Uterus (tissue), 4 donors: ENCODE measurements at places on chromosomes 7 and 10. TPM values are rescaled to one million over a fixed set of nuclear protein-coding genes. Genes with fewer than 3 reads are reported as not detected.

- H3K27ac ChIP-seq, result no peak overlapping the region
- H3K36me3 ChIP-seq, result no peaks in the 10 kb centered on the region
- no peak overlapping the region for H3K4me3 ChIP-seq
- H3K27me3 ChIP-seq, result no peaks in the 10 kb centered on the region
- H3K4me1 ChIP-seq, result no peaks in the 10 kb centered on the region
- DNase-seq, result no peak
These were observed 41.4 kb downstream of the AHCYL2 start for GRCh38 chr7:129266181-129266580.

DNA sequence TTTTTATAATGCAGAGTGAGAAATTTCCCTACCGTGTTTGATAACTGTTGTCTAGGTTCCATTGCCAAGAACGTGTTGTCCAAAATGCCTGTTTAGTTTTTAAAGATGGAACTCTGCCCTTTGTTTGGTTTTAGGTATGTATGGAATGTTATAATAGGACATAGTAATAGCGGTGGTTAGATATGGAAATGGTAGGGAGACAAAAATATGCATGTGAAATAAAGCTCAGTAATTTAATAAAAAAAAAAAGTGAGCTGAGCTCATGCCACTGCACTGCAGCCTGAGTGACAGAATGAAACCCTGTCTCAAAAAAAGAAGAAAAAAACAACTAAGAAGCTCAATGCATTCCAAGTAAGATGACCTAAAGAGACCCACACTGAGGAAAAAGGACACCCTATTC is 72.9 kb downstream of the ZNF783 start:
- no peak for DNase-seq
- H3K27ac ChIP-seq, result no peak overlapping the region
- H3K36me3 ChIP-seq, result no peaks in the 10 kb centered on the region
- no peak overlapping the region for H3K4me3 ChIP-seq
- no peaks in the 10 kb centered on the region for H3K27me3 ChIP-seq

GRCh38 chr10:88676283-88677060 is 12.2 kb downstream of the LIPF start:
- no peaks in the 10 kb centered on the region for H3K36me3 ChIP-seq
- H3K4me3 ChIP-seq, result no peak overlapping the region
- no peak overlapping the region for H3K27ac ChIP-seq

DNA sequence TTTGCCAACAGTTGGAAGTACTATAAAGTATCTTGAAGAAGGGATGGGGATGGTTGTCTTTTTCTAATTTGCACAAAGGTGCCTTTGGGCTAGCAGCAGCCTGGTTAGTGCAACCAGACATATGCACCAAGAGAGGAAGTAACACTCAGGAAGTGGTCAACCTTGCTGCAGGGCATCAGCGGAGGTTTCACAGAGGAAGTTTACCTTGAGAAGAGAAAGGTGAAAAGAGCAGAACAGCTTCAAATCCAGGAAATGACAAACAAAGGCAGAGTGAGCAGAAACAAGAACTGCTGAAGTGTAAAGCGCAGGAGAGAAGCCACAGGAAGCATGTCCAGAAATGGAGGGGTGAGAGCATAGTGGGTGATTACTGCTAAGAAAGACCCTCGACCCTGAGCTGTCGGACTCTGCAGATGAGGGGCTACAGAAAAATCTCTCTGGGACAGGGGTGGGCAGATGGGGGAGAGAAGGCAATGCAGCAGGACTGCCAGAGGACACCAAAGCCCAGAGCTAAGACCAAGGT is 66.9 kb downstream of the STK17A start:
- no peak for DNase-seq
- H3K27ac ChIP-seq, result peak overlapping the region; percentile 77
- H3K4me1 ChIP-seq, result peaks cover 33% of the 10 kb centered on the region

DNA sequence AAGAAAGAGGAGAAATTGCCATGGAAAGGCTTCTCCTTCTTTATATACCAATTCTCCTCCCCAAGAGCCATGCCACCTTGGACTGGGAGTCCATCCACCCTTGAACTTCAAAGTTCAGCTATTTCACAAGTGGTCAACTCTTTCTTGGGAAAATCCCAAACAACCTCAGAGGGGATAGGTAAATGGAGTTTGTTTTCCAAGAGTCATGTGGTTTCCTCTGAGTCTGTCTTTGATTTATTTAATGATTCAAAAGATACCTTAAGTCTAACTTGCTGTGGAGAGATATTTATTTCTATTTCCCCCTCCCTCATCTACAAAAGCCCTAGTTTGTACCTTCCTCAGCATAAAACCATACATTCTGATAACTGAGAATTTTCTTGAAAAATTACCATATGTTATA is 758.6 kb upstream of the IGFBP3 start:
- H3K4me1 ChIP-seq, result no peaks in the 10 kb centered on the region
- H3K27ac ChIP-seq, result no peak overlapping the region
- no peaks in the 10 kb centered on the region for H3K36me3 ChIP-seq
- H3K27me3 ChIP-seq, result no peaks in the 10 kb centered on the region
- H3K4me3 ChIP-seq, result no peak overlapping the region

DNA sequence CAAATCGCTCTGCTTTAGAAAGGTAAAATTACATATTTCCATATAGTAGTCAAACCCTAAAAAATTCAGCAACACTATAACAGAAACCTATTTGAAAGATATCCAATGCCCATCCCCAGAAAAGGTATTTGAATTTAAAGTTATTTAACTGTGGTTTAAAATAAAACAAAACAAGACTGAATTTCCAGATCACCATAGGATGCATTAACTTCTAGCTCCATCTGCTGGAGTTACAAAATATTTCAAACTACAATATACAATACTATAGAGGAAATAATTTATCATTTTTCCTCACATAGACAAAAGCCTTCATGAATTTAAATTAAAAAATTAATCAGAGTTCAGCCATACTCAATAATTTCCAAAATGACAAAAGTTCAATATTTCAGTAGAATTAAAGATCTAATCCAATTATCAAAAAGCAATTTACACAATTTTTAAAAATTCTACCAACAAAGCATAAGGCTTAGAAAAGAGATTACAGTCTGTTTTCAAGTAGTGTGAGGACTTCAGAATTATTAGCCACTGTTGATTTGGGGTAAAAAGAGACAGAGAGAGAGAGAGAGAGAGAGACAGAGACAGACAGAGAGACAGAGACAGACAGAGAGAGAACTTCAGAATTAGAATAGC is 75.9 kb downstream of the LMBR1 start:
- no peaks in the 10 kb centered on the region for H3K4me1 ChIP-seq
- H3K4me3 ChIP-seq, result no peak overlapping the region
- no peak overlapping the region for H3K27ac ChIP-seq
- no peaks in the 10 kb centered on the region for H3K36me3 ChIP-seq
- no peaks in the 10 kb centered on the region for H3K27me3 ChIP-seq

- no peaks in the 10 kb centered on the region for H3K27me3 ChIP-seq
- peak overlapping the region; percentile 99 for H3K27ac ChIP-seq
- DNase-seq, result no peak
These were observed 2.8 kb downstream of the FHIP2A start for GRCh38 chr10:114824391-114824790.

- peak overlapping the region; percentile 70 for H3K27ac ChIP-seq
- no peaks in the 10 kb centered on the region for H3K4me1 ChIP-seq
- no peaks in the 10 kb centered on the region for H3K36me3 ChIP-seq
- H3K4me3 ChIP-seq, result peak overlapping the region; percentile 62
These were observed 666 bp upstream of the YAE1 start for GRCh38 chr7:39565538-39565937.

GRCh38 chr7:78368771-78369170 is 570.2 kb downstream of the PHTF2 start:
- no peaks in the 10 kb centered on the region for H3K27me3 ChIP-seq
- no peak for DNase-seq
- H3K4me3 ChIP-seq, result no peak overlapping the region
- H3K27ac ChIP-seq, result no peak overlapping the region
- H3K36me3 ChIP-seq, result no peaks in the 10 kb centered on the region
- H3K4me1 ChIP-seq, result no peaks in the 10 kb centered on the region

GRCh38 chr7:50282813-50283605 is 21.5 kb upstream of the IKZF1 start:
- DNase-seq, result no peak
- no peaks in the 10 kb centered on the region for H3K36me3 ChIP-seq
- no peaks in the 10 kb centered on the region for H3K4me1 ChIP-seq
- no peaks in the 10 kb centered on the region for H3K27me3 ChIP-seq
- no peak overlapping the region for H3K4me3 ChIP-seq

- no peaks in the 10 kb centered on the region for H3K4me1 ChIP-seq
- no peaks in the 10 kb centered on the region for H3K36me3 ChIP-seq
- no peaks in the 10 kb centered on the region for H3K27me3 ChIP-seq
- no peak overlapping the region for H3K4me3 ChIP-seq
These were observed 109.9 kb upstream of the ITGB1 start for GRCh38 chr10:33067917-33068316.

DNA sequence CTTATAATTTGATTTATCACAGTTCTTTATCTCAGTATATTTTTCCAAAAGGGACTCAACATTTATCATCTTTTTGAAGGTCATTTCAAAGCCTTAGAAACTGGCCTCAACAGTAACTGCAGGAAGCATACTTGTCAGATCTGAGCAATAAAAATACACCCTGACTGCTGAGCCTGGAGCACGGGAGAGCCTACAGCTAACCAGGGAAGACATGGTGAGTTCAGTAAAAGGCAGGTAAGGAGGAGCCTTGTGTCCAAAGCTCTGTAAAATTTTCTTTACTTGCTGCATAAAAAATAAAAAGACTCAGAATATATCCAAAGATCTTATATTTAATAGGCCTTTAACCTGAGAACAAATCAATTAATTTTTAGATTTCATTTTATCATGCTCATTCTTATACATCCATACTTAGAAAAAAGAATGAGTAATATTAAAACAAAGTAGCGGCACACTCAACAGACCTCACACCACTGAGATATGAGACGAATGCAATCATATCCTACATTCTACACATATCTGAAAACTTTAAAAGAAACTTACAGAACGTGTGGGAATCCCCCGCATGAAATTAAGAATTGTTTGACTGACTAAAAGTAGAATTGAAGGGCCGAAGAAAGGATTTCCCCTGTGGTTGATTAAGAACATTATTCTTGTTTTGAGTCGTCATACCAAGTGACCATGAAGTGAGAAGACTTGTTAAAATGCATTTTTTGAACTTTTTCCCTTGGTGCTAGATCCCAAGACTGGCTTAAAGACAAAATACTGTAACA is 296.4 kb upstream of the MKLN1 start:
- no peak overlapping the region for H3K4me3 ChIP-seq
- H3K36me3 ChIP-seq, result no peaks in the 10 kb centered on the region
- no peak overlapping the region for H3K27ac ChIP-seq
- no peak for DNase-seq
- H3K4me1 ChIP-seq, result peaks cover 18% of the 10 kb centered on the region

DNA sequence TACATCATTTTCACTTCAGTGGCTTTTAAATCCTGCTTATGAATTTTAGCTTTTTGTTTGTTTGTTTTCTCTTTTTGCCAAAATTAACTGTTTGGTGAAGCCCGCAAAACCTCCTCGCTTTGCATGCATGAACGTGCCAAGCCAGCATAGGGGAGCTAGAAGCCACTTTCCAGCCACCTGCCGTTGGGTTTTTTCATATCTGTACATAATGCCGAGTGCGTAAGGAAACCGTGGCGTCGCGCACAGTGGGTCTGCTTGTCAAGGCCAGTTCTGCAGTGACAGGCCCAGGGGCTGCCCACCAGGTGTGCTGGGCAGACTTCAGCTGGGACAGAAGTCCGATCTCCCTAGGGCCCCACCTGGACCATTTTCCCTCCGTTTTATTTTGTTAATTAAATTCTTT is 41.1 kb downstream of the WIPI2 start:
- no peak overlapping the region for H3K27ac ChIP-seq
- DNase-seq, result no peak
- H3K36me3 ChIP-seq, result no peaks in the 10 kb centered on the region
- H3K4me3 ChIP-seq, result no peak overlapping the region
- no peaks in the 10 kb centered on the region for H3K4me1 ChIP-seq
- no peaks in the 10 kb centered on the region for H3K27me3 ChIP-seq

- no peak overlapping the region for H3K4me3 ChIP-seq
- H3K4me1 ChIP-seq, result no peaks in the 10 kb centered on the region
- no peaks in the 10 kb centered on the region for H3K27me3 ChIP-seq
These were observed 28.4 kb upstream of the IFRD1 start for GRCh38 chr7:112421666-112422486.

DNA sequence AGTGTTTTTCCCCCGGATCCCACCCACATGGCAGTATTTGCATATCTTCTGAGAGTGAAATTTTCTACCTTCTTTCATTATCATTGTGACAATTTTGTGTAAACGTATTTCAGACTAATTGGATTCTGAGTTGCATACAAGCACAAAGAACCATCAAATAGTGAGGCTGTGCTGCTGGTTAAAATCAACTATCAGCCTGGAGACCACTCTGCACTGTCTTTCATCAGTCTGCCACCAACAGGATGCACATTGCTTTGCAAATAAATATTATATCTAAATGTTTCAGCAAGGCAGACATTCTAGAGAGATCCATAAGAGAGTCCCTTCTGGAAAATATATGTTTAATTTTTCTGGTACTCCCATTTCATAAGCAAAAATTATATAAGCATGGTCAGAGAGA is 851.8 kb downstream of the XPNPEP1 start:
- no peak for DNase-seq
- no peaks in the 10 kb centered on the region for H3K4me1 ChIP-seq
- no peak overlapping the region for H3K27ac ChIP-seq
- H3K27me3 ChIP-seq, result no peaks in the 10 kb centered on the region
- no peaks in the 10 kb centered on the region for H3K36me3 ChIP-seq

DNA sequence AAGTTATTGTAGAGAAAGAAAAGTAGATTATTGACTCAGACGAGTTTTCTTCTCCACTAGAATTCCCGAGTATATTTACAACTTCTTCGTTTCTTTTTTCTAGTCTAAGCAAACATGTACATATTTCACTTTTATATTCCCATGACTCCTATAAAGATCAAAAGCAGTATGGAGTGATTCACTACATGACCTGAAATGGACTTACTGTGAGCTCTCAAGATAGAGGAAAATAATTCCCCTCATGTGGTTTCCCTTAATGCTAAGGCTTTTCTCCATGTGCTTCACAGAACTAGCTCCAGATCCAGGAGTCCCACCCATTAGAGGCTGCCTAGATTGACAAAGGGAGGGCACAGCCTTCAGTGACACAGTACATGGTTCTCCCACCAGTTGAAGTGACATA is 823.1 kb upstream of the LRRTM3 start:
- no peak overlapping the region for H3K27ac ChIP-seq
- no peaks in the 10 kb centered on the region for H3K4me1 ChIP-seq
- H3K36me3 ChIP-seq, result no peaks in the 10 kb centered on the region
- H3K27me3 ChIP-seq, result no peaks in the 10 kb centered on the region
- H3K4me3 ChIP-seq, result no peak overlapping the region

Gene CALML5
- total RNA-seq, result not detected

Gene PNLIP
- total RNA-seq, result not detected

Gene GFRA1
- 2.6 TPM for total RNA-seq

Gene CYP3A4
- 0.18 TPM for total RNA-seq

Gene EDRF1
- 79.2 TPM for total RNA-seq

Gene CAV2
- 83.8 TPM for total RNA-seq
